G401 (cell line): ENCODE measurements at places on chromosomes 16 and 17. TPM values are rescaled to one million over a fixed set of nuclear protein-coding genes. Genes with fewer than 3 reads are reported as not detected.

Gene CCP110
- total RNA-seq = 20.4 and 22.9 TPM in 2 replicates

Gene OR2C1
- not detected in 2 replicates for total RNA-seq

Gene MYH13
- total RNA-seq = not detected in 2 replicates

Gene ARL5C
- not detected in 2 replicates for total RNA-seq

Gene CDK5R1
- 1.2 and 3.3 TPM in 2 replicates for total RNA-seq

Gene AXIN2
- 6.3 and 8.6 TPM in 2 replicates for total RNA-seq

Gene G6PC1
- total RNA-seq = not detected in 2 replicates

Gene METTL2A
- total RNA-seq = 26.5 and 30.5 TPM in 2 replicates

Gene MYLK3
- total RNA-seq = 4.7 and 9.1 TPM in 2 replicates

Gene RHBDL3
- total RNA-seq = 0.10 and 1.6 TPM in 2 replicates

Gene TBC1D3I
- not detected in 2 replicates for total RNA-seq

Gene BAIAP3
- 0.25 and 2.0 TPM in 2 replicates for total RNA-seq

Gene PRAC1
- total RNA-seq = 8.2 TPM in 1 of 2 replicates, not detected in the other

Gene CNGB1
- total RNA-seq = not detected in 2 replicates

Gene MYH4
- total RNA-seq = not detected in 2 replicates

Gene DECR2
- total RNA-seq = 13.0 and 13.7 TPM in 2 replicates

Gene TNFRSF17
- not detected in 2 replicates for total RNA-seq

Gene WFIKKN2
- 0.62 TPM in 1 of 2 replicates, not detected in the other for total RNA-seq

Gene MAF
- not detected in 2 replicates for total RNA-seq

Gene SLC2A4
- 2.3 and 2.7 TPM in 2 replicates for total RNA-seq
